Dermis microvascular lymphatic vessel endothelial cell (primary cell): ENCODE measurements at places on chromosomes 3 and 15. TPM values are rescaled to one million over a fixed set of nuclear protein-coding genes. Genes with fewer than 3 reads are reported as not detected.

The ASB14 gene
- not detected in 2 replicates for total RNA-seq

The EXD1 gene
- under 0.01 TPM in 1 of 2 replicates, not detected in the other for total RNA-seq

The CTXND1 gene
- not detected in 2 replicates for total RNA-seq

The ATP13A4 gene
- total RNA-seq, result 0.13 TPM in 1 of 2 replicates, not detected in the other

The ZDHHC3 gene
- total RNA-seq, result 55.8 and 94.1 TPM in 2 replicates

The TGM4 gene
- total RNA-seq, result 0.13 TPM in 2 replicates

The TMIE gene
- total RNA-seq, result under 0.01 TPM in 1 of 2 replicates, not detected in the other
